Activated T-cell treated with anti-CD3 and anti-CD28 coated beads, Interleukin-2, amount 50 U/mL, for 72 hours (primary cell): ENCODE measurements at places on chromosomes 12 and 14. TPM values are rescaled to one million over a fixed set of nuclear protein-coding genes. Genes with fewer than 3 reads are reported as not detected.

- H3K27ac ChIP-seq = no peak overlapping the region
- H3K36me3 ChIP-seq = no peaks in the 10 kb centered on the region
- H3K4me1 ChIP-seq = no peaks in the 10 kb centered on the region
- no peak for DNase-seq
These were observed 169.8 kb upstream of the PELI2 start for GRCh38 chr14:55948399-55948798.

PRKD1 gene
- total RNA-seq = not detected

WIF1 gene
- 0.22 TPM for total RNA-seq

DNA sequence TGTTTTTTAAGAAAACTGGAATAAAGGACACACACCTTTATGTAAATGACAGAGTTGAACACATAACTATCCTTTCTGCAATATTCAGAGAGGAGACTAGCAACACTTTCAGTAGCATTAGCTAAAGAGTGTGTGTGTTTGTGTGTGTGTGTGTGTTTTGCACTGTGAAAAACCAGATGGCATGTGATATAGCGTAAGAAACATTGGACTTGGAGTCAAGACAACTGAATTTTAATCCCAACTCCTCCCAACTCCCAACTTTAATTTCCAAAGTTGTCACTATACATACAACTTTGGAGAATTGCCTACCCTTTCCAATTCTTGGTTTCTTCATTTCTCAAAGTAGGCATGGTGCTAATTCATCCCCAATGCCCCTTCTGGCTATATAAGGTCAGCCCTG lies 347.8 kb downstream of the KCNH5 start:
- DNase-seq = no peak
- H3K27me3 ChIP-seq = no peaks in the 10 kb centered on the region
- no peak overlapping the region for H3K27ac ChIP-seq
- no peaks in the 10 kb centered on the region for H3K36me3 ChIP-seq
- no peak overlapping the region for H3K4me3 ChIP-seq
- no peaks in the 10 kb centered on the region for H3K4me1 ChIP-seq

PEX5 gene
- 25.4 TPM for total RNA-seq

- no peak overlapping the region for H3K27ac ChIP-seq
- no peaks in the 10 kb centered on the region for H3K4me1 ChIP-seq
- H3K4me3 ChIP-seq = no peak overlapping the region
- peaks cover 13% of the 10 kb centered on the region for H3K27me3 ChIP-seq
These were observed 75.3 kb upstream of the C14orf180 start for GRCh38 chr14:104504172-104504735.

GRCh38 chr12:100528034-100528433 lies 45.5 kb upstream of the GAS2L3 start:
- H3K36me3 ChIP-seq = no peaks in the 10 kb centered on the region
- H3K4me1 ChIP-seq = no peaks in the 10 kb centered on the region
- no peak overlapping the region for H3K4me3 ChIP-seq
- peaks cover 7% of the 10 kb centered on the region for H3K27me3 ChIP-seq
- H3K27ac ChIP-seq = no peak overlapping the region

ARPC3 gene
- total RNA-seq = 166 TPM

- peaks cover 16% of the 10 kb centered on the region for H3K4me1 ChIP-seq
- H3K4me3 ChIP-seq = no peak overlapping the region
- no peak for DNase-seq
- H3K27me3 ChIP-seq = no peaks in the 10 kb centered on the region
- peaks cover 7% of the 10 kb centered on the region for H3K36me3 ChIP-seq
These were observed 7.9 kb upstream of the AVIL start for GRCh38 chr12:57826400-57826799.

GRCh38 chr12:6691473-6691872 lies 2.3 kb upstream of the ZNF384 start:
- H3K27me3 ChIP-seq = no peaks in the 10 kb centered on the region
- H3K4me3 ChIP-seq = peak overlapping the region; percentile 45
- peaks cover 36% of the 10 kb centered on the region for H3K4me1 ChIP-seq
- H3K27ac ChIP-seq = no peak overlapping the region

DNA sequence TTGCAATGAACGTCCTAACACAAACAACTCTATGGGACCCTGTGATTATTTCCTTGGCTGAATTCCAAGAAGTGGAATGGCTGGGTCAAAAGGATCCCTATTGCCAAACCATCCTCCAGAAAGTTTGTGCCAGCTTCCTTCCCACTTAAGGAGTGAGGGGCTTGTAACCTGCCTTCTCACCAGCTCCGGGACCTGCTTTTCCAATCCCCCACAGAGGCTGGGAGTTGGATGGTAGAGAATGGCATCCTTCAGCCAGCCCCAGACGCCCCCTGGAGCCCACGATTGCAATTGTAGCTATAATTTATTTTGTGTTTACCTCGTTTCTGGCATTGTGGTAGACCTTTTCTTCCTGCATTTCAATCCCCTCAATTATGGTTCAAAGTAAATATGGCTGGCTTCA lies 9.7 kb upstream of the ZDHHC22 start:
- no peak overlapping the region for H3K27ac ChIP-seq
- no peak overlapping the region for H3K4me3 ChIP-seq
- H3K27me3 ChIP-seq = peaks cover 58% of the 10 kb centered on the region
- DNase-seq = no peak

- H3K36me3 ChIP-seq = peaks cover 17% of the 10 kb centered on the region
- no peaks in the 10 kb centered on the region for H3K27me3 ChIP-seq
- H3K27ac ChIP-seq = no peak overlapping the region
- no peak for DNase-seq
- no peak overlapping the region for H3K4me3 ChIP-seq
These were observed 16.0 kb downstream of the EIF2B2 start for GRCh38 chr14:75018694-75019093.

DNA sequence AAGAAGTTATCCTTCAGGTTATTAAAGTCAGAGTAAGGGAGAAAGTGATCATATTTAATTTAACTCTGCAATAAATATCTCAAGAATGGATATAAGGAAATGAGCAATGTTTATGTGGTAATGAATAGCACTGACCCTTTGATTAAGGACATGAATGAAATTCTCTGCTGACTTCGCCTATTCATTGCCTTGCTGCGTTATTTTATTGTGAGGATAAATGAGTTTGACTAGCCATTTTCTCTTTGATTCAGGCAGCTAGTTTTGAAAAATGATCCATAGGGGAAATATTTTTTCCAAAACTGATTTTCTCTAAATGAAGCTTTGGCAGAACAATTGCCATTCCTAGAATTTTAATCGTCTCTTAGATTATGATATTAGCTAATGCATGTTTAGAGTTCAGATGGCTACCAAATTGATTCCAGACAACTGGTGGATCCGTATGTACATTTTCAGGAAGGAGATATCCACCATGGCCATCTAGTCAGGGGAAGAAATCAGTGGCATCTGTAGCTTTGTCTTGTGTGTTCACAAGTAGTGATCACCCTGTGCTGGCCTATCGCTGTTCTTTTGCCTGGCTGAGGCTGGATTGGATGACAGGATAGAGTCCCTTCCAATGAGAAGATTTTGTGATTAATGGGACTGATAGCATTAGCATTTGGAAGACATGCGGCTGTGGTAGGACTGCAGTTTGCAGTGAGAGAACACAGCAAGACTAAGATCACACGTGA lies 302.3 kb upstream of the RGS6 start:
- H3K4me3 ChIP-seq = no peak overlapping the region
- DNase-seq = no peak
- H3K36me3 ChIP-seq = peaks cover 7% of the 10 kb centered on the region
- no peaks in the 10 kb centered on the region for H3K4me1 ChIP-seq

TPH2 gene
- total RNA-seq = not detected

- H3K4me1 ChIP-seq = peaks cover 9% of the 10 kb centered on the region
- DNase-seq = no peak
- H3K36me3 ChIP-seq = peaks cover 14% of the 10 kb centered on the region
- H3K27me3 ChIP-seq = no peaks in the 10 kb centered on the region
- peak overlapping the region; percentile 63 for H3K27ac ChIP-seq
These were observed 10.3 kb downstream of the TWF1 start for GRCh38 chr12:43795716-43796280.

DNA sequence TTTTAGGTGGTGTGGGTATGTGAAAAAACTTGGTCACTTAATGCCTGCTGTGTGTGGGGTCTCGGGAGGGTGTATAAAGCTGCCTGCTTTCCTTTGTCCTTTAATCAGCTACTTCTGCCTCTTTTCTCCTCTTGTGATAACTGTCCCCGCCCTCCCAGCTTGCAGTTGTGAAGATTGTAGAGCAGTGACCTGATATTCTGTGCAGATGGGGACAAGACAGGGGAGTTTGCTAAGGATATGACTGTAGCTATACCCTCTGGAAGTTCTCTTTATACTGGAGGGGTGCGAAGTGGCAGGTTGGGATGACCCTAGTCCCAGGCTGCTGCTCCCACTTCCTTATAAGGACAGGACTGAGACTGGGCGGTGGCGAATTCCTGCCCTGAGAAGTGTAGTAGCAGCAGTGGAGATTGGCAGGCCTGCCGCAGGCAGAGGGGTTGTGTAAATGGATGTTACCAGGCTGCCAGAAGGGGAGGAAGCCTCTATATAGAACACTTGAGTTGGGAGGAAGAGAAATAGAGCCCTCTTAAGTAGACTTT lies 835 bp downstream of the MYL6 start:
- DNase-seq = no peak
- peaks cover 40% of the 10 kb centered on the region for H3K36me3 ChIP-seq
- H3K27ac ChIP-seq = peak overlapping the region; percentile 97
- peaks cover 62% of the 10 kb centered on the region for H3K4me1 ChIP-seq
- H3K4me3 ChIP-seq = peak overlapping the region; percentile 100
- no peaks in the 10 kb centered on the region for H3K27me3 ChIP-seq

B4GALNT1 gene
- 3.8 TPM for total RNA-seq

GRCh38 chr14:68112442-68112841 lies 292.9 kb downstream of the RAD51B start:
- DNase-seq = no peak
- no peak overlapping the region for H3K27ac ChIP-seq
- H3K4me1 ChIP-seq = peaks cover 6% of the 10 kb centered on the region
- no peaks in the 10 kb centered on the region for H3K27me3 ChIP-seq
- H3K4me3 ChIP-seq = no peak overlapping the region

B3GNT4 gene
- total RNA-seq = 0.55 TPM

DNA sequence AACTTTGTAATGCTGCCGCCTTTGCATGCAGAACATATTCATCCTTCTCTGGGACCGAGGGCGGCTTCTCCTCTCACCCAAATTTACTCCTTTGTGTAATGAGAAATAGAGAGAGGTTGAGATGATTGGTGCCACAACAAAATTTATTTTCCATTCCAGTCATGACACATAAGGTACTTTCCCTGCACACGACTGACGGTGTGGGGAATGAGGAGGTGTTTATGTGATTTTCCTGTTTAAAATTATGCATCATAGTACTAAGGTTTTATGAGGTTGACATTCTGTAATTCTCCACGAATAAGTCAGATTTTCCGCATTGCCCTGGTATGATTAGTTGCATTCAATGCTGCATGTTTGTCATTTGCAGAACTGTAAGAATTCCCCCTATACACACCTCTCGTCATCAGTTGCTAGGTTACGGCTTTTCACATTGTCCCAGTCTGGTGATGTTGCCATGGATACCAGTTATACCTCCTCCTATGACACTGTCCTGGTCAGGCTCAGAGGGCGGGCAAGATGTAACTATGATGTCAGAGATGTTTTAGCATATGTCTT lies 23.1 kb downstream of the BICDL1 start:
- peak overlapping the region; percentile 97 for H3K4me3 ChIP-seq
- peak overlapping the region; percentile 92 for H3K27ac ChIP-seq
- peaks cover 49% of the 10 kb centered on the region for H3K36me3 ChIP-seq
- DNase-seq = peak; percentile 90
